ENCODE measurements at places on chromosomes 12 and 14. TPM values are rescaled to one million over a fixed set of nuclear protein-coding genes. Genes with fewer than 3 reads are reported as not detected.

Gene NT5DC3
- total RNA-seq: 9.3 TPM

Gene FAM90A1
- total RNA-seq: not detected

Gene CD27
- not detected for total RNA-seq

Gene EML5
- 0.29 TPM for total RNA-seq

Gene DCAF5
- 29.0 TPM for total RNA-seq

Gene PTMS
- 98.0 TPM for total RNA-seq

Gene FKBP4
- 73.2 TPM for total RNA-seq

Gene CCDC85C
- total RNA-seq: 12.4 TPM

Gene LRTM2
- total RNA-seq: not detected

Gene SERPINA12
- total RNA-seq: not detected

Gene APOF
- not detected for total RNA-seq

Gene RD3L
- total RNA-seq: not detected

Gene KRT73
- total RNA-seq: not detected

Gene PGF
- total RNA-seq: 296 TPM

Gene MGAT4C
- total RNA-seq: under 0.01 TPM

Gene LBHD2
- total RNA-seq: not detected

Gene PPP1R1A
- not detected for total RNA-seq

Gene FGF23
- total RNA-seq: not detected

Gene SBNO1
- 57.4 TPM for total RNA-seq

Gene NR2C1
- 35.5 TPM for total RNA-seq

Gene CIROP
- not detected for total RNA-seq

Gene LPAR5
- not detected for total RNA-seq

Gene SYT1
- total RNA-seq: 1.1 TPM

Gene AICDA
- not detected for total RNA-seq

Gene OTOGL
- 5.3 TPM for total RNA-seq

Gene BORCS5
- 6.5 TPM for total RNA-seq

Gene INHBC
- not detected for total RNA-seq

Gene MYL2
- not detected for total RNA-seq

Gene KICS2
- total RNA-seq: 7.8 TPM

Gene REM2
- total RNA-seq: not detected

Gene PTPN6
- total RNA-seq: not detected

Gene OSGEP
- total RNA-seq: 46.2 TPM

Gene SLC39A5
- not detected for total RNA-seq

Gene SLC5A8
- total RNA-seq: not detected

Gene MYH6
- total RNA-seq: not detected

Gene FOXN4
- not detected for total RNA-seq

Gene TBX3
- 0.53 TPM for total RNA-seq

Gene HOTAIR
- total RNA-seq: not detected

Gene AKAP3
- total RNA-seq: 0.72 TPM

Gene HOXC9
- total RNA-seq: 0.22 TPM

Gene TBX5
- total RNA-seq: not detected

Gene KLHL28
- total RNA-seq: 9.8 TPM

Gene CFAP54
- 68.3 TPM for total RNA-seq

Gene BHLHE41
- 0.07 TPM for total RNA-seq

Gene P2RX2
- total RNA-seq: not detected

Gene SLC7A8
- 2.4 TPM for total RNA-seq

Gene DPPA3
- total RNA-seq: not detected

Gene RNF212B
- not detected for total RNA-seq

Gene KRT6C
- not detected for total RNA-seq

Gene AQP6
- total RNA-seq: not detected

Gene SRRM4
- total RNA-seq: not detected

Gene CNTN1
- 0.13 TPM for total RNA-seq

Gene TC2N
- under 0.01 TPM for total RNA-seq

Gene GALNT9
- 0.40 TPM for total RNA-seq

Gene COX8C
- not detected for total RNA-seq

Gene OAS1
- total RNA-seq: 4.0 TPM

Gene FBLN5
- 2.9 TPM for total RNA-seq

Gene PTPN21
- total RNA-seq: 7.5 TPM

Gene ART4
- 28.2 TPM for total RNA-seq

Gene NOC4L
- total RNA-seq: 16.0 TPM

Data from thoracic aorta endothelial cell (primary cell).